Activated T-cell treated with anti-CD3 and anti-CD28 coated beads for 48 hours (primary cell): ENCODE measurements at places on chromosomes 7 and 10.

- DNase-seq = no peak
Measured at GRCh38 chr10:60820093-60820754, 41.9 kb downstream of the CDK1 start.

DNA sequence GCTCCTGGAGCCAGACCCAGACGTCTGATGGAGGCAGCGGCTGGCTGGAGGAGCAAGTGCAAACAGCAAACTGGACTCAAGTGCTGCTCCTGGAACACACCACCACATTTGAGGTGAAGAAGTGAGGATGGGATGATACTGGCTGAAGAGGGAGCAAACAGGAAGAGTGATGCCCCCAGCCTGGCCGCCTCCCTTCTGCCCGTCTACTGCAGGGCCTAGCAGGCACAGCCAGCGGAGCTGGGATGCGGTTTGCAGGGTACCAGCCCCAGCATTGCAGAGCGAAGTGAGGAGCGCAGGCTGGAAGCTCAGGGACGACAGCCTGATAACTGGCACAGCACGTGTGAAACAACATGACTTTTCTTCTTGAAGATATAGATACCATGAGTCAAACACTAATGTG, 111.8 kb upstream of the ZNF32 start:
- no peak for DNase-seq

GRCh38 chr7:151409667-151410404, at the start of gene WDR86:
Gene WDR86 (minus strand): TSS chr7:151410038. CDS start chr7:151409589, 449 bp downstream.
- DNase-seq = no peak

GRCh38 chr10:5297466-5297865, 67.3 kb upstream of the UCN3 start:
- no peak for DNase-seq
